H9 (cell line): ENCODE measurements at places on chromosomes 3 and 15.
A peak's percentile ranks its signal among the peaks of the same experiment; 100 is the strongest.

GRCh38 chr15:51782357-51782896 lies 31.0 kb downstream of the TMOD2 start:
- no peak for DNase-seq

- peak; percentile 89 for DNase-seq
These were observed 47.6 kb downstream of the RAP2B start for GRCh38 chr3:153209596-153209995.

DNA sequence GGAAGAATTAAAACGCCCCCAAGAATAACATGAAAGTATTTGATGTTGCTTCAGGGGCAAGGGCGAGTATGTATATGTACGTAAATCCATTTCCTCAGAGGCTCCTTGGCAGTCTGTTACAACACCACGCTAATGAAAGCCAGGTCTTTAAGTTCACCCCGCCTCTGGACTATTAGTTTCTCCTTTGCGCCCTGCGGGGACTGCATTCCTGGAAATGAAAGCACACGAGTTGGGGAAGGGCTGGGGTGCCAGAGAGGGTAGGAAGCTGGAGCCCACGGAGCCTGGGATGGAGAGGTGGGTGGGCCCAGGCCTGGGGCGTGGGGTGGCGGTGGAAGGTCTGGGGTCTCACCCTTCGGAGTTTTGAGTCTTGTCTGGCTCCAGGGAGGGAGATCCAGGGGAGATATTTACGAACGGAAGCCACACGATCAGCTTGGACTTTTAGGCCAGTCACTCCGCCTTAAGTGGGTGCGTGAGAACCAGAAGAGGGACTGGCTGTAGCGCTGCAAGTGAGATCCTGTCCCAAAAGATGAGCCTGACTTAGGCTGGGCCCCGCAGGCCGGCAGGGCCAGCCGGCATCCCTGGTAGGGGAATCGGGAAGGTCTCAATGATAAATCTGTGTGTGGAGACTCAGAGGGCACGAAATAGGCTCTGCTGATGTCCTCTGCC lies 1.6 kb upstream of the PLCL2 start:
- DNase-seq, result peak; percentile 34

DNA sequence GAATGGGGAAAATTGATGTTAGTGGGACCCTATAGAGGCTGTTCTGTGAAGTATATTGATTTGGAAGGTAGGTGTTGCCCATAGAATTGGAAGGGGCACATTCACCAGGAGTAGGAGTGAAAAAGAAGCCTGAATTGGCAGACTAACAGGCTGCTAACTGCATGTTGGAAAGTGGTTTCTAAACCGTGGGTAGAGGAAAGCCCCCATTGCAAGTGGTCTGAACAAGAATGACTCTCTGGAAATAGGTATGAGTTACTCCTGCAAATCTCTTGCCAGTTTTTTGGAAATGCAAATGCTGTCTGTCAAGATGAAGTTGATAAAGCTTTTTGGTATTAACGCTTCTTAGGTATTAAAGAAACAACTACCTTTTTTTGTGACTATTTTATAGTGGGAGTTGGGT lies 3.5 kb downstream of the UBE2E1 start:
- DNase-seq, result no peak

- DNase-seq, result no peak
These were observed 11.0 kb upstream of the RAB7A start for GRCh38 chr3:128714887-128715491.

DNA sequence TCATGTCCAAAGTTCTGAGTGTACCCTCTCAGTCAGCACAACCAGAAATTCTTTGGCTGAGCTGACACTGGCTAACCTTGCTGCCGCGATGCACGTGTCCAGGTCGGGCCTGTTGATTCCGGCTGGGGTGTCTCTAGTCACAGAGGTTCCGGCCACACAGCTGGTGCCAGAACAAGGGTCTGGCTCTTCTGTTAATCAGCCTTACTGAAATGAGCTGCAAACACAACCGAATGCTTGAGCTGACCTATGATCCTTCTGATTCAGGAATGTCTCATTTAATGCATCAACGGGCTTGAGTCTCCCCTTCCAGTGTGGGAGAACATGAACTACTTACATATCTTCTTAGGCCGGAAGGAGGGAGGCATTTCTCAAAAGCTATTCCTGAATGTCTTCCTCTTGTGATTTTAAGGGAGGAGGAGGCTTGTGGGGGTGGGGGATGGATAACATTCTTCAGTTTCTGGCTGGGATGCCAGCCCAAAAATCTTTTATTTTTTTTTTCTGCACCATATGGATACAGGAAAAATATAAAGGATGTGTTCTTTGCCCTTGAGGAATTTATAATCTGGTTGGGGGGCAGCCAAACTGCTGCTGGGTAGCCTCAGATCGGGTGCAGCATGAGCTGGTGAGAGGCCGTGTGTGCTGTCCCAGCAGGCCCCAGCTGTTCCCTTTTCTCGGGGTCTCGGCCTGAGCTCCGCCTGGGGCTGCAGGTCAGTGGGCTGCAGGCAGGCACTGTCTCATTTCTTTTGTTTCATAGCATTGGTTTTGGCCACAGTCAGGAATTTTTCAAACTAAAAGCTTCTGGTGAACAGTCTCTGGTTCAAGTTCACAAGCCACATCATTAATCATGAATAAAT lies 319.1 kb upstream of the TBL1XR1 start:
- no peak for DNase-seq

DNA sequence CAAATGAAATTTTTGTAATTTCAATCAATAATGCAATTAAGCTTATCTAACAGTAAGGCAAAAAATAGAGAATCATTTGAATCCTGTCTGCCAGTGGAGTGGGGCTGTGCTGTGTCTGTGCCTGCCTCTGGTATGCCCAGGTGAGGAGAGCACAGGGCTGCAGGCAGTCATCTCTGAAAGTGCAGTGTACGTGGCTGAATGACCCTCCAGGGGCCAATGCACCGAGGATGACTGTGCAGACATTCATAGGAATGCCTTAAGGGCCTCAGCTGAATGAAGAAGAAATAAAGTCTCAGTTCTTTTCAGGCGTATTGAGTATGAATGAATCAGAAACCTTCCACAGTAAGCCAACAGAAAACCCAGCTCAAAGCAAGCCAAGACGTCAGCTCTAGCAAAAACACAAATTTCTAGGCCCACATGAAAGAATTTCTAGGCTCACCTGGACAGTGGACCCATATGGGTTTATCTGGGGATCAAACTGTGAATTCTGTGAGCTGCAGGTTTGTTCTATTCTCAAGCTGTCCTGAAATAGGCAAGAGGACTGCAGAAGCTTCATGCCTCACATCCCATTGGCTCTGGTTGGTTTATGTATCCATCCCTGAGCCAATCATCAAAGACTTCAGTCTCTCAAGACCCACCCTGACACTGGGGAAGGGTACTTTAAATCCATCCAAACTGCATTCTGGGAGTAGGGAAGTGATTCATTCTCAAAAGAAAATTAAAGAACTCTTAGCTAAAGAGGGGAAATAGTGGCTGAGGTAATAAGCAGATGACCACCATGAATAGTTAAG lies 123.4 kb downstream of the SSR3 start:
- no peak for DNase-seq

DNA sequence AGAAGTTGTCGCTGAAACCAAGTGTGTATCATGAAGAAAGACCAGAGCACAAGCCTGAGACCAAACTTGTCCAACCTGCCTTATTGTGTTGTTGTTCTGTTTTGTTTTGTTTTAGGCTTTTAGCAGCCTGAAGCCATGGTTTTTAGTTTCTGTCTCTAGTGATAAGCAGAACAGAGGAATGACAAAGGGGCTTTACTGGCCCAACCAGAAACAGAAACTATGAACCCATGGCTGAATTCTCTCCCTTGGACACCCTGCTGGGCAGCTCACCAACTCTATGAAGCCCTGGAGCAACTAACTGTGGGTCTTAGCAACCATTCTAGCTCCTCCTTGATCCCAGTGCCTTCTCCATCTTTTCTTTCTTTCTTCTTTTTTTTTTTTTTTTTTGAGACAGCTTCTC lies 30.3 kb downstream of the HCLS1 start:
- DNase-seq, result no peak

- DNase-seq, result no peak
These were observed 90.2 kb downstream of the DNAJB8 start for GRCh38 chr3:128376516-128376915.

DNA sequence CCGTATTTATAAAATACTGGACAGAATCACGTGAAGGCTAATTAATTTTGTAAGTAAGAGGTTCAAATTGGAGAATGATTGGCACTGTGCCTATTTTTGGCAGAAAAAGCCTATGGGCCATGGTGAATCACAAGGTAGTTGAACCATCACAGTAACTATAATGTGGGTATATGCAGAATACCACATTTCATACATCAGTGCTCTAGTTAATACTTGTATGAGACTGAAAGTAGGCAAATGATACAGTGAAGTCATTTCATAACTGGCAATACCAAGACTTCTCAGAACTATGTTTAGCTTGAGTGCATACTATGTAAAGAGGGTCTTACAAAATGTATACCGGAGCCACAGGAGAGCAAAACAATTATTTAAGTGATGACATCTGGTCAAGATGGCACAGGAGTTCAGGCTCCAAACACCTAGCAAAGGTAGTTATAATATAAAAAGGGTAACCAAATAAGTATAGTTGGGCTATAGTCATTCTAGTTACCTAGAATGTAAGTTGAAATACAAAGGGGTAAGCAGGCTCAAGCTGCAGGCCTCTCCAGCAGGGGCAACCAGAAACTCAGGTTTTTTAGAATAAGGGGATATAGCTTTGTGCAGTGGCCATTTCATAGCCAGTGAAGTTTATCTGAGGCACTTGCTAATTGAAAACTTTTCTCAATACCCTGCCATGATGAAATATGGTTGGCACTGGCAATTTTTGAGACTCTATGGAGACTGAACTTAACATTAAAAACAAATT lies 19.1 kb downstream of the GPR160 start:
- no peak for DNase-seq

DNA sequence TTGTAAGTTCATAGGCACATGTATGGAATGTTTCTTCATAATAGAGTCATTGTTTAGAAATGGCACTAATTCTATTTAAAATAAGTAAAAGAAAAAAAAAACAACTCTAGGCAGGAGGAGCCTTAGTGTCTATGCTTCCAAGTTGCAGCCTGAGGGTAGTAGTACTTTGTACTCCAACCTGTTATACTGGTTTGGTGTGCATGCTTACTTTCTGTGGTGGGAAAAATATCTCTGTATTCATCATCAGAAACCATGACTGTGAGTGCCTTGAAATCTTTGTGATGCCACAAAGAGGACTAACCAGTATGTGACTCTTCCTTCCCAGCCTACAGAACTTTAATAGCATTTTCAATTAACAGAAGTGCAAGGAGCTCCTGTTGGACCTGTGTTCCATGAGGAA lies 4.4 kb downstream of the NAALADL2 start:
- no peak for DNase-seq

DNA sequence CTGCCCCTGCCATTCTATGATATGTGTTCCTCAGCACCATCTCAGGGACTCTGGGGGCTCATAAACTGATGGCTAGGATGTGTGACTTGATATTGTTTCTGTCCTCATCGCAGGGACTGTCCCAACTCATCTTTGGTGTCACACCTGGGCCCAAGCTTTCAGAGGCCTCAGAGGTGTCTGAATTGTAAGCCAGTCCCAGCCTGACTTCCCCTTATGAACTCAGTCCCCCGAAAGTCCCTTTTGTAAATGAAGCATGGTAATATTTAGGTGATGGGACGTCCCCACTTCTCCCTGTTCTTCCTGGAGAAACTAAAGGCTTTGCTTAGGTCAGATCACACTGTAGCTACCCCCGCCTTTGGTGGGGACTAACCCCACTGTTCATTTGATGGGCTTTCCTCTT lies 142.4 kb upstream of the TLE3 start:
- DNase-seq, result no peak
